Stimulated activated CD8-positive, alpha-beta memory T cell treated with anti-CD3 and anti-CD28 coated beads, Interleukin-4, amount 100 ng/mL, for 4 hours (primary cell): ENCODE measurements at places on chromosomes 11 and 22.

- DNase-seq = no peak
These were observed 6.4 kb upstream of the CCDC88B start for GRCh38 chr11:64333556-64333955.

DNA sequence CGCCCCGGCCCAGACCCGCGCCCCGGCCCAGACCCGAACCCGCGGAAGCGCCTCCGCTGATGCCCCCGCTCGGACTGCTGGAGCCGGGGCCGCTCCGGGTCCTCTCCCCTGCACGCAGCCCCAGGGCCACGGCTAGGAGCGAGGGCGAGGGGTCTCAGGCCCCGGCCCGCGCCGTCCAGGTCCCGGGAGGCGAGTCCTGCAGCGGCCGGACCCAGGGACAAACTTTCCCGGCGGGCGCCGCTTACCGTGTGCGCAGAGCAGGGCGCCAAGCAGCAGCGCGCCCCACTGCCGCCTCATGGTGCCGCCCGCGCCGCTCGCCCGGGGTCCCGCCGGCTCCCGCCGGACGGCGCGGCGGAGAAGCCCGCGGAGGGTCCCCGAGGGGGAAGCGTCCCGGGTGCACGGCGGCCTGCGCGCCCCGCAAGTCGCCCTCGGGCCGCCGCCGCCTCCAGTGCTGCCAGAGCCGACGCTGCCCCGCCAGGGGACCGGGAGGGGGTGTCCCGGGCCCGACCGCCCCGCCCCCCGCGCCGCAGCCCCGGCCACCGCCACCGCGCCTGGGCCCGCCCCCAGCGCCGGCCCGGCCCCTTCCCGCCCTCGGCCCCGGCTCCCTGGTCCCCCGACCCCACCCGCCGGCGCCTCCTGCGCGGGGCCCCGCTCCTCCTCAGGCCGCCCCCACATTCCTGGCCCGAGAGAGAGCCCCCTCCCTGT, at the start of gene LRP4:
TSS of gene LRP4 (minus strand) at position 468 of the 705 bp plus-strand sequence. CDS start at position 297, 171 bp downstream.
- peak; percentile 8 for DNase-seq

DNA sequence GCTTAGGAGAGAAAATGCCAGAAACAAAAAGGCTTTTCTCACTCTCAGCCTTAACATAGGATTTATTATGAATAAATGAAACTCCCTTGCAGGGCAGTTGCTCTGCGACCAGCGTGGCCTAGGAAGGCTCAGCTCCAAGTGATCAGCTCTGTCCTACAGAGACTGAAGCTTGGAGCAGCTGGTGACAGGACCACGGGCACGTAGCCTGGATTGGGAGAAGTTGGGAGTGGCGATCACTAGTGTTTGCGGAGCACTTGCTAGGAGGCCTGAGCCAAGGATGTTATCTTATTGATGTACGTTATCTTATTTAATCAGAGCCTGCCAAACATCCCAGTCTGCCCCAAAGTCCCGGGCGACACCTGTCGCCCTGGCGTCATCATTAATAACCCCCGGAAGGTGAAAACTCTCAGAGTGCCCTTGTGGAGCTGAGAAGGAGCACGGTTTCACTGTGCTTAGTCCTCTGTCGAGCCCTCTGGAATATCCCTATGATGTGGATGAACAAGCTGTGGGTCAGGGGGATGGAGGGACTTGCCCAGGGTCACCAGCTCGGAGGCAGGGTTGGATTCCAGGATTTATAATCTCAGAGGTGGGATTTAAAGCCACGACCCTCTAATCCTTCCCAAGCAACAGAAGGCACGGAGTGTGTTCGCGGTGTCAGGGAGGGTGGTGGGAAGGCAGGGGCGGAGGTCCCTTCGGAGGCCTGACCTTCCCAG, 40.8 kb upstream of the SMIM38 start:
- DNase-seq = no peak

- no peak for DNase-seq
These were observed 467.0 kb downstream of the LUZP2 start for GRCh38 chr11:24963852-24964251.

- DNase-seq = no peak
These were observed 383.2 kb downstream of the METTL15 start for GRCh38 chr11:28491431-28491830.

DNA sequence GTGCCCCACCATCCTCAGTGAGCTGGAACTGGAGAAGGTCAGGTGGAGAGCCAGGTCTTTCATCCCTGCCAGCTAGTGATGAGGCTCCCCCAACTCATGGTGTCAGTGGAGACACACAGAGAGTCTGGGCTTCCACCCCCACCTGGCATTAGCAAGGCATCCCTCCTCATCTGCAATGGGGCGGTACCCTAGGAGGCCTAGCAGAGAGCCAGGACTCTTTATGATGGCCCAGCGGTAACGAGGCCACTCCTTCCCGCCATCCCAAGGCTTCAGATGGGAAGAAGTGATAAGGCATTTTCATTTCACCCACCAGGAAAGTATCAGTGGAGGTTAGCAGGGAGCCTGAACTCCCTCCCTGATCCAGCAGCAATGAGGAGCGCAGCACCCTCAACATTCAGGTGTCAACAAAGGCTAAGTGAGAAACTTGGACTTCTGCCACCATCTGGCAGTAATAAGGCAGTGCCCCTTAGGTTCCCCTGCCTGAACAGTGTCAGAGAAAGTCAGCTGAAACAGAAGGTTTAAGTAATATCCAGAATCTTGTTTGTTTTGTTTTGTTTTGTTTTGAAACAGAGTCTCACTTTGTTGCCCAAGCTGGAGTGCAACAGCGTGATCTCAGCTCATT, 40.5 kb upstream of the FBLN1 start:
- no peak for DNase-seq

DNA sequence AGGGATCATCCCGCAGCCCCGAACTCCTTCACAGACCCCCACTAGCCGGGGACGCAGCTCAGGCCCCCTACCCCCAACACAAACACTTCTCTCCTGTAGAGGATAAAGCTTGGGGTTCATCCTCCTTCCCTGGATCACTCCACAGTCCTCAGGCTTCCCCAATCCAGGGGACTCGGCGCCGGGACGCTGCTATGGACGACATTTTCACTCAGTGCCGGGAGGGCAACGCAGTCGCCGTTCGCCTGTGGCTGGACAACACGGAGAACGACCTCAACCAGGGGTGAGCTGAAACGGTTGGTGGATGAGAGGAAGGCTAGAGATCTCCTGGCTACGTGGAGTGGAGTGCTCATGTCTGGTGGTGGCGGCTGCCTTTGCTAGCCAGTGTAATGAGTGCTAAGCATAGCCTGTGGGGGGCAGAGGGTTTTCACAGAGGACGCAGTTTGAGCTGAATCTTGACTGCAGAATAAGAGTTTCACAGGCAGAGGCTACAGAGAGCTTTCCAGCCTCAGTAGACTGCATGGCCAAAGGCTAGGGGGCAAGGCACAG, 580 bp downstream of the ILK start:
- no peak for DNase-seq

- no peak for DNase-seq
These were observed 93.4 kb downstream of the SHANK2 start for GRCh38 chr11:71158936-71159335.

- no peak for DNase-seq
These were observed 22.1 kb upstream of the LMO1 start for GRCh38 chr11:8285796-8286195.

- DNase-seq = peak; percentile 73
These were observed 1.5 kb downstream of the MIAT start for GRCh38 chr22:26658671-26659478.

DNA sequence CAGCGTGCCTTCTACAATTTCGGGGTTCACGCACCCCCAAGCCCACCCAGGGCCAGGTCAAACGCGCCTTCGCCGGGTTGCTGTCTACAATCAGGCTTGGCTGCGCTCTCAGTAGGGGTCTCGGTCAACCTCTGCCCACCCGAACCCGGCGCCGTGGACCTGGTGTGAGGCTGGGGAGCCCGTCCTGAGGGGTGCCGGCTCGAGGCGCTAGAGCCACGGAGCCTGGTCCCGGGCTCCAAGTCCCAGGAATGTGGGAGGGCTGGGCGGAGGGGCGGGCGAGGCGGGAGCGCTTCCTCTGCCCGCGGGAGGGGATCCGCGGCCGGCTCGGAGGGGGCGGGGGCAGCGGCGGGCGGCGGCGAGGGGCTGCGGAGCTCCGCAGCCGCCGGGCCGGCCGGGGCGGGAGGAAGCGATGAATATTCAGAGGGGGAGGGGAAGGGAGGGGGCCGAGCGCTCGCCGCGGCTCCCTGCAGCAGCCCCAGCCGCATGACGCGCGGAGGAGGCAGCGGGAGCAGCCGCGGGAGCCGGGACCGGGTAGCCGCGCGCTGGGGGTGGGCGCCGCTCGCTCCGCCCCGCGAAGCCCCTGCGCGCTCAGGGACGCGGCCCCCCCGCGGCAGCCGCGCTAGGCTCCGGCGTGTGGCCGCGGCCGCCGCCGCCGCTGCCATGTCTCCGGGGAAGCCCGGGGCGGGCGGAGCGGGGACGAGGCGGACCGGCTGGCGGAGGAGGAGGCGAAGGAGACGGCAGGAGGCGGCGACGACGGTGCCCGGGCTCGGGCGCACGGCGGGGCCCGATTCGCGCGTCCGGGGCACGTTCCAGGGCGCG, at the start of gene PTPRJ:
TSS of gene PTPRJ (plus strand) at position 472 of the 819 bp plus-strand sequence. CDS start 354 bp downstream, outside the sequence.
- peak; percentile 23 for DNase-seq

- no peak for DNase-seq
These were observed 49.3 kb upstream of the PARVG start for GRCh38 chr22:44131412-44131811.

DNA sequence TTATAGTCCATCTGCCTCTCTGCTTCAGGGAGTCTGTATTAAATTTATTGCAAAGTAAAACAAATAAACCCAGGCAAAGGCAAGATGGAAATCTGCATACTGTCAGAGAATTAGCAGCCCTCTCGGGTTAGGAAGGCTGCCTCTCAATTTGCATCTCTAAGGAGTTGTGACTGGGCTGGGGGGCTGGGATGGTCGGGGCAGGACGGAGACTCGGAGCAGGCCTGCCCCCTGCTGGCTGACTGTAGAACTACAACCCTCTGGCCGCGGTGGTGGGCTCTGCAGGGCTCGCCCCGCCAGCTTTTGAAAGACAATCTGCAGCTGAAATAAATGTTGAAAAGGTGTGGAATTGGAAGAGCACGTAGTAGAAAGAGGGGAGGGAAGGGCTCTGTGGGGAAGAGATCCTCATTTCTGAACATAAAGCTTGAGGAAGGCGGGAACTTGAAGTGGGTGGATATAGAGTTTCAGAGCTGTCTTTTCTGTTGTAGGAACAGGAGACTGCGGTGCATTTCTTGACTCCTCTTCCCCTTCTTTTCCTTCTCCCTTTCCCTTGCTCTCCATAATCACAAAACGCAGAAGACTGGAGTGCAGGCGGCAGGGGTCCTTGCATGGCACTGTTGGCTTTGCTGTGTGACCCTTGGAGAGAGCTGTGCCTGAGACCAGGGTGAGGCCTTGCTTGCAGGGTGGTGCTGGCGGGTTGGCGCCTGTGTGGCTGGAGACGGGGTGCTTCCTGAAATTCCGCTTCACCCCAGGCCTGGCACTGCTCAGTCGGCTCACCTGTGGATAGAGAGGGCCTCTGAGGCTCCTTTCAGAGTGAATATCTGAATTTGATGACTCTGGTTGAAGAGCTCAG, 22.6 kb upstream of the PKNOX2 start:
- peak; percentile 16 for DNase-seq

- DNase-seq = no peak
These were observed 19.5 kb downstream of the PIK3IP1 start for GRCh38 chr22:31272522-31273446.

DNA sequence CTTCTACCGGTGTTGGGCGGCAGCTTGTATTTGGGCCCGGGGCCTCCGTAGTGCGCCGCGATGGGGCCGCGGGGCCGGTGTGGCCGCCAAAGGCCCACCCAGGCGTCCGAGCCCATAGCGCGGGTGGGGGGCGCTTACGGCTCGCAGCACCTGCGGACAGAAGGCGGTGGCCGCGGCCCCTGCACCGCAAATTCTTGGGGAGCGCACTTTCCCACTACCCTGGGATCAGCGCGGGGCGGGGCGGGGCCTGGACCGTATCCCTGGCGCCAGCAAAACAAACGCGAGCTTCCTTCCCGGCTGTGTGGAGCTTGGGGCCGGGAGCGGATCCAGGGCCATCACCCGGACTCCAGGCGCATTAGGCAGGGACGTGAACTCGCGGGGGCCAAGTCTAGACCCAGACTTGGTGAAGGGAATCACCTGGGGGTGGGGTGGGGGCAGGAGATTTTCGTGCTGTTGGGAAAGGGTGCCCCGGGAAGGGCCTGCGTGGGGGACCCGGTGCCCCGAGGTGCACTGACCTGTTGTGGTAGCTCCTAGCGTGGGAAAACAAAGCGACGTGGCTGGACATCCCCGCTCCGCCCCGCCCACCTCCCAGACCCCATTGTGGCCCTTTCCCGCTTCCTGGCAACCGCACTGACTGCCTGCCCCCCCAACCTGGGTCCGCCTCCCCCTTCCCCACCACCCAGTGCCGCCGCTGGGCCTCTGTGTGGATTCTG, 2.3 kb upstream of the TYMP start:
- DNase-seq = no peak

DNA sequence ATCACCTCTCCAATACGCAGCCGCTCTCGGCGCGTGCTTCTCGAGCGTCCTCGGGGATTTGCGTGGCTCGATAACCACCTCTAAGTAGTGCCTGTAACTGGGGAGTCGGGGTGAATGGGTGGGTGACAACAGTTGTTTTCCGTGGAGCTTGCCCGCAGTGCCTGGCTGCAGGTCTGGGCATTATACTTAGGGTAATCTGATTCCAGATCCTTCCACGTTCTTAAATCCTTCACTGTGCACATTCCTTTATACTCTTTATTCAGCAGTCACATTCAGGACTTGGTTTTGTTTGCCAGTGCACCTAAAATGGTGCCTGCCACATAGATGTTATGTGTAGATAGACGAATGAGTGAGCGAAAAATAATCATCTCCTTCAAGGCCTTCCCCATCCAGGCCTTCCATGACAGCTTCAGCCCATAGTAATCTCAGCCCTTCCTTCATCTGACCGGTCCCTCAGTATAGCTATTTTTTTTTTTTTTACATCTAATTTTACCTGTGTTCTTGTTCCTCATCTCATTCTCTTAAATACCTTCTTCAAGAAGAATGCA, 602 bp downstream of the NAT10 start:
- DNase-seq = peak; percentile 9

DNA sequence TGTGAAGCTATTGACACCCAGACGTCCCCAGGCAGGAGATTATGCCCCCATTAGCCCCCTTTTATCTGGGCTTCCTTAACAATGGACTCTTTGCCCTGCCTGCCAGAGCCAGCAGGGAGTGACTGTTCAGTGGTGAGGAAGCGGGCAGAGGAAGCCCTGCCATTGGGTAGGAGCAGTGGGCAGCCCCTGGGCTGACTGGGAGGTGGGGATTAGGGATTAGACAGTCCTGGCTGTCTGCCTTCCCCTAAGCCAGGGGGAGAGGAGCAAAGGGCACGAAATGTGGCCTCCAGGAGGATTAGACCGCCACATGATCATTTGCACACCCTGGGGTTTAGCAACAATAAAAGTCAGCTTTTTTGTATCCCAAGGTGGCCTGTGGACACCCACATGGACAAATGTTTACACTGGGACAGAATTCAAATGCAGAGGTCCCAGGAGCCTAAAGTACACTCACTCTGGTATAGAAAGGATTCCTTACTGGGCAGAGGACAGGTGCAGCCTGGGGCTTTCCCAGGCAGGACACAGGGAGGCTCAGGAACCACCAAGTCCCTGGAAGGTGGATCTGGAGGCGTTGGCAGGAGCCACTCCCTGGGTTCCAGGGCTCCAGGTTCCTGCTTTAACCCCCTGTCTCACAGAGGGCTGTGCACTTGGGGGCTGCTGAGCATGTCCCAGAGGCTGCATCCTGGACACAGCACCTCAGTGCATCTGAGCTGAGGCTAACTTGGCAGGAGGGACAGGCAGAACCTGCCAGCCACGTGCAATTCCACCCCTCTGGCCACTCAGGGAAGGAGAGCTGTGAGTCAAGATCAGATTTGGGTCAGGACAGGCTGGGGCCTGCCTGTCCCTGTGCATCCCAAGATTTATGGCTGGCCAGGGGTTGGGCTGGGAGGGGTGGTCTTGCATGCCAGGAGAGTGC, 2.1 kb downstream of the PNPLA3 start:
- DNase-seq = no peak
